AG10803 (cell line): ENCODE measurements at places on chromosomes 1 and 21.

DNA sequence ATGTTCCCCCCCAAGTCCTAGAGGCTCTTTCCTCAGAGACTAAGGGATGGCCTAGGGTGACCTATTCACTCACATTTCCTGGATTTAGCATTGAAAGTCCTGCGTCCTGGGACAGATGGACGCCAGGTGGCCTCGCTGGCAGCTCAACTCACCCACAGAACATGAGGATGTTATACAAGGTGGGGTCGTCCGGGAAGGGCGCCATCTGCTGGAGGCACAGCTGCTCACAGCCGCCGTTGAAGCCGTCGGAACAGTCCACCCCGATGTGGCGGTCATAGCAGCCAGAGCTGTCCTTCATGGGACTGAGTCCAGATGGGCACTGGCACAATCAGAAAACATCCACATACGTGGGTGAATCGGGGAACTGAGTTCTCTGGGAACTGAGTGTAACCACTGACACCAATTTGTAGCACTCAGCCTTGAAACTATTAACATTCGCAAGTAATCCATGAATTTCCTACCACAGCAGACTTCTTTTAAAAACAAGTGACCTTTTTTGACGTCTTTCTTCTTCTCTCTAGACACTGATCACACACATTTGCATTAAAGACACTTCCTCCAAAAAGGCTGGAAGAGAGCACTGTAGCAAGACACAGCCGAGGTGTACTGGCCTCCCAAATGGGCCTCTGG is 215.4 kb downstream of the ASTN1 start:
- peak; percentile 23 for DNase-seq

- no peak for DNase-seq
These were observed 1.9 kb downstream of the RIMS3 start for GRCh38 chr1:40663324-40664166.

GRCh38 chr1:22922640-22923039 is 50.0 kb downstream of the LACTBL1 start:
- no peak for DNase-seq

GRCh38 chr1:173392895-173393658 is 84.1 kb upstream of the PRDX6 start:
- DNase-seq: peak; percentile 96

GRCh38 chr1:24895511-24895910 is 34.6 kb downstream of the RUNX3 start:
- no peak for DNase-seq

DNA sequence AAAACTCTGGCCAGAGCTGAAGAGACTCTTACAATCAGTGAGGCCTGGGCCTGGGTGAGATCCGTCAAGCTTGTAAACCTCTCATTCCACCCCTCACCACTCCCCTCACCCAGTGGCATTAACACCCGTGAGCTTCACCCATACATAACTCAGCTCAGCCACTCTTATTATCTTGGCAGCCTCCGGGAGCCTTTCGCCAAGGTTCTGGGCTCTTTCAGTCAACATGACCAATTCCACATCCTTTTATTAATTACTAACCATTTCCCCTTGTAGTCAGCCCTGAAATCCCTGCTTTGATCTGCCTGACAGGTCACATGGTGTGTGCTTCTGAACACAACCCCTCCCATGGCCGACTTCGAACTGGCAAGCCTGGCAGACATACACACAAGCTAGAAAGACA is 134.8 kb downstream of the SETD4 start:
- peak; percentile 28 for DNase-seq

- no peak for DNase-seq
These were observed 1.6 kb upstream of the LEFTY2 start for GRCh38 chr1:225942574-225942973.

DNA sequence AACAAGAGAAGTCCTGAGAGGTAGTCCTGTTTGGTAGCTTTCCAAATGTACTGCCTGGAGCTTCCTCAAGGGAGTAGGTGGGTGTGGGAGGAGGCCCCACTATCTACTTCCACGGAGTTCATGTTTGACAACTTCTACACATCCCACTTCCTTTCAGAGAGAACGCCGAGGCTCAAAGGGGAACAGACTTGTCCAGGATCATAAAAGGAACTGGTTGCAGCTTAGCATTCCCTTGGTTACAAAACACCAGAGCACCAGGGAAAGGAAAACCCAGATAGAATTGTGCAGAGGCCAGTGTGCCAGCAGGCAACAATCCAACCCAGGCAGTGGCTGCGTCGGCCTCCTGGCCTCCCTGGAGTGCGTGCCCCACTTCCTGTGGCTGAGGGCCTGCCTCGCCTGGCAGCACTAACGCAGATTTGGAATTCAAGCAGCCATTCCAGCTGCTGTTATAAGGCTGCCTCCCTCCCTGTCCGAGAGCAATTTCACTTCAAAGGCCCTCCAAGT is 4.2 kb upstream of the RAP1GAP start:
- peak; percentile 96 for DNase-seq

DNA sequence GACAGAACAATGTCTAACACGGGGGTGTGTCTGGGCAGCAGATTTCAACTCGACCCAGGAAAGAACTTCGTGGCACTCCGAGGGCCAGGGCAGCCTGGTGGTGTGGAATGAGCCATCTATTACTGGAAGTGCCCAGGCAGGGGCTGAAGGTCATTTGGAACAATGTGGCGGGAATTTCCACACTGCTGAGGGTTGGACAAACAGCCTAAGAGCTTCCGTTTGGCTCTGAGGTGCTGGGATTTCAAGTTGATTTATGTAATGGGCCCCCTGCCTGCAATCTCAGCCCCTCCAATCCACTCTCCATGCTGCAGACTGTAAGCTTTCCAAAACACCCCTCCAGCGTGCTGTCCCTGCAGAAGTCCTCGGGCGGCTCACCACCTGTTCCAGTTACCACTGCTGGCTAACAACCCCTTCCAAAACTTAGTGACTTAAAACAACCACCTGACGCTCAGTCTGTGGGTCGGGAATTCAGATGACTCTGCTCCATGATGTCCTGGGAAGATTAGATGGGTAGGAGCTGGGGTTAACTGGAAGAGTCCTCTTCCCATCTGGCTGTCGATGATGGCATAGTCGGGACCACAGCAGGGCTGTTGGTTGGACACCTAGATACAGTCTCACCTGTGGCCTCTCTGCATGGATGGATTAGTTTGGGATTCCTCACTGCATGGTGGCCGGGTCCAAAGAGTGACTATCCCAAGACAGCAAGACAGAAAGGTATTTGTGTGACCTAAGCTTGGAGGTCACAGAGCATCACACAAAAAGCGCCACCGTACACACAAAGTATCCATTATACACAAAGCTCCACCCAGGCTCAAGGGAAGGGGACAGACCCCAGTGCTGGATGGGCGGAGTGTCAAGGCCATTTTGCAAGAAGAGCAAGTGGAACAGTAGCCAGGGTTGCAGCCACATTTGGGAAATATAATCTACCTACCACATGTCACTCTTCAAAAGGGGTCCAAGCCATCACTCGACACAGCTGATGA is 89.7 kb upstream of the IFFO2 start:
- no peak for DNase-seq

GRCh38 chr1:18919197-18919905 is 17.0 kb upstream of the ALDH4A1 start:
- DNase-seq: no peak

GRCh38 chr1:189971656-189972055 is 506.0 kb downstream of the BRINP3 start:
- no peak for DNase-seq

- no peak for DNase-seq
These were observed 79.2 kb downstream of the EPS15 start for GRCh38 chr1:51439895-51440294.

- no peak for DNase-seq
These were observed 94.6 kb downstream of the STUM start for GRCh38 chr1:226643177-226643576.

- DNase-seq: peak; percentile 21
These were observed 16.3 kb upstream of the ACKR1 start for GRCh38 chr1:159188375-159188788.

GRCh38 chr1:111592389-111593361 is 26.9 kb upstream of the RAP1A start:
- DNase-seq: peak; percentile 86

- DNase-seq: no peak
These were observed 2.5 kb downstream of the TFF3 start for GRCh38 chr21:42312626-42313104.

DNA sequence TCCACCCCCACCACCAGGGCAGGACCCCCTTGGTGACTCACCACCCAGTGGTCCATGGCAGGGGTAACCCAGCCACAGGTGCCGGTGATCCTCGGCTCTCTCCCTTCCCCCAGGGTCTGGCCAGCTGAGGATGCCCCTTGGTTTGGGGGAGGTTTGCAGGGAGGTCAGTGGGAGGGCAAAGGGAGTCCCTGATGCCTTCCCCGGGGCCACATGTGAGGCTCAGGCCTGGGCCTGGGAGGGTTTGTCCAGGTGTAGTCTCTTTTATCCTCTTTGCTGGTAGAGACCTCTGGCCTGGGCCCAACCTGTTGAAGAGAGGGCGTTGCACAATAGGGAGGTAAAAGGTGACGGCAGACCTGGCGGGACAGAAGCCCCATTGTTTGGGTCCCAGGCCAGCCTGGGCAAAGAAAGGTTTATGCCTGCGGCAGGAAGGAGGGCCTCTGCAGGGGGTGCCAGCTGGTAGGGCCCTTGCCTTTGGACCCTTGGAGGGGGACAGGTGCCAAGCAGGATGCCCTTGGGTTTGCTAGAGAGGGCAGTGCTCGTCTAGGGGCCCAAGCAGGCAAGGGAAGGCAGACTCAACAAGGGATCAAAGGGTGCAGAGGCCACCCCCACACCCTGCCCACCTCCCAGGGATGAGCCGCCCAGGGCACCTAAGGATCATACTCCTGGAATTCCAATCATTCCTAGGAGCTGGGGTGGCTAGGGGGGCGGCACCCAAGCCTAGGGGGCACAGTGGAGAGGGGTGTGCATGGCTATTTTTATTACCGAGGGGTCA is 760 bp upstream of the TINAGL1 start:
- DNase-seq: no peak

GRCh38 chr1:234639961-234640360 is 30.0 kb upstream of the IRF2BP2 start:
- DNase-seq: no peak

- DNase-seq: no peak
These were observed 1.9 kb upstream of the OR14A2 start for GRCh38 chr1:247749870-247750269.

DNA sequence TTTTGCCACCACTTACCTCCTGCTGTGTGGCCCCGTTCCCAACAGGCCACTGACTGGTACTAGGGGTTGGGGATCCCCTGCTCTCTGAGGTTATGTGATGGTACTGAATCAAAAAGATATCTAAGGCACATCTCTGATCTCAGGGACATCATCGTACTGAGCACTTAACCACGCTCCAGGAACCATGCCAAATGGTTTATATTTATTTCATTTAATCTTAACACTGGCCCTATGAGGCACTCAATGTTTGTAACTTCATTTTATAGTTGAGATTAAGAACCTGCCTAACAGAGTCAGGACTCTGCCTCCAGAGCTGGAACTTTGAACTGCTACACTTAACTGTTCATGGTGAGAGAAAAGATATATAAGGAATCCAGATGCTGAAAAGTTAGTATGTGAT is 98.0 kb upstream of the HP1BP3 start:
- DNase-seq: no peak

- peak; percentile 29 for DNase-seq
These were observed 38.3 kb downstream of the IFI44 start for GRCh38 chr1:78687914-78688313.

- no peak for DNase-seq
These were observed 77.9 kb downstream of the ADARB1 start for GRCh38 chr21:45152265-45152746.

DNA sequence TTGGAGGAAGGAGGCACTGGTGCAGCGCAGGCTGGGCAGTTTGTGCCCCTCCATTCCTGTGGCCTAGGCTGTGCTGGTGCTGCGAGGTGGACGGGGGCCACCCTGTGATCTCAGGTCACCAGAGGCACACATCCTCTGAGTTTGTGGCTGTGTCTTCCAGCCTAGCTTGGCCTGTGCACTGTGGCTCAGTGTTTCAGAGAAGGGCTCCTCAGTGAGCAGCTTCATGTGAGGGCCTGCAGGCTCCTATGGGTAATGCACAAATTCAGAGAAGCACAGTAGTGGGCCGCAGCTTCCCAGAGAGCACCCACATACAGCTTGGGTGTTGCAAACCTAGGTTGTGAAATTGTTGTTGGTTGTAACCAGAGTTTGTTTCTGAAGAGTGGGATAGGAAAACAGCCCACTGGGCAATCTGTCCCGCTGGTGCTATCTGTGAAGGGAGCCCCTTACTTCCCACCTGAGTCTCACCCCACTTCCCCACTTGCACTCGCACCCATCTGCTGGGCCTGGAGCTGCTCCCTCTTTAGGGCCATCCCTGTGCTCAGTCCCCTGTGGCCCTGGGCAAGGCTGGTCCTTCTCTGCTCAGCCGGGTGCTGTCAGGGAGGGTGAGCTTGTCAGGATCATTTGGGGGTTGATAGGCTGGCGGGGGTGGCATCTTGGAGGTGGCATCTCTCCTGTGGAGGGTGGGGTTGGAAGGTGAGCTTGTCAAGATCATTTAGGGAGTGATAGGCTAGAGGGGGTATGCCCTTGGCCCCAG is 30.2 kb downstream of the SNAP47 start:
- DNase-seq: no peak

- DNase-seq: peak; percentile 85
These were observed 40.0 kb upstream of the IKBKE start for GRCh38 chr1:206430031-206430983.

- DNase-seq: peak; percentile 57
These were observed 79.3 kb downstream of the HMCN1 start for GRCh38 chr1:185813401-185813979.

DNA sequence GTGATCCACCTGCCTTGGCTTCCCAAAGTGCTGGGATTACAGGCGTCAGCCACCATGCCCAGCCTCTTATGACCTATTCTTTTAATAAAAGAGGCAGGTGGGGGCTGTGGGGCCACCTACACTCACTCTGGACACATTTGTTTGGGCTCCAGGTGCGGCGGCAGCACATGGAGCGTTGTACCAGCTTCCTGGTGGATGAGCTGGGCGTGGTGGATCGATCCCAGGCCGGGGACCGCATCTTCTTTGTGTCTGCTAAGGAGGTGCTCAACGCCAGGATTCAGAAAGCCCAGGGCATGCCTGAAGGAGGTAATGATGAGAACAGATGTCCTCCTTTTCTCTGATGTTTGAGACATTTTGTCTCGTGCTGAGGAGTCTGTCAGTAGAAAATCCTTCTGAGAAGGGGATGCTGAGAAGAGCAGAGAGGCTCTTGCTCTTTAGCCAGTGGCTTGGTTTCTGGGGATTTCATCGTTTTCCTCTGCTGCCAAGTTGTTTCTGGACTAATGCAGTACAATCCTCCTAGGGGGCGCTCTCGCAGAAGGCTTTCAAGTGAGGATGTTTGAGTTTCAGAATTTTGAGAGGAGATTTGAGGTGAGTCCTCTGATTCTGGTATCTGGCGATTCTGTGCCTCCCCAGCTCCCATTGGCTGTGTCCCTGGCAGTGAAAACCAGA is 17.9 kb upstream of the MIIP start:
- DNase-seq: peak; percentile 75

GRCh38 chr1:214360116-214360515 is 79.2 kb downstream of the SMYD2 start:
- DNase-seq: no peak

DNA sequence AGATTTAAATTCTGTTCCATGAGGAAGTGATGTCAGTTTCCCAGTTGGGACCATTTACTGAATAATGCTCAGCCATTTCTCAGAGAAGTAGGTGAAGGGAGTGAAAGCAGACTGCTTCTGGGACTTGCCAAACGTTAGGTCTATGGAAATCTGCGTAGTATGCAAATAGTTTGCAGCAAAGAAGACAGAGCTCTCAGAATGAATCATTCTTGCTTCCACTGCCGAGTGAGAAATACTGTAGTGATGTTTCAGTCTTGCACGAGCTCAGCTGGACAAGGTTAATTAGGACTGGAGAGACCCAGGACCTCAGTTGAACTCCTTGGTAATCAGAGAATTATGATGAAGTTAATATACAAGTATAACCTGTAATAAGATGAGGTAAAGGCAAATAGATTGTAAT is 317.7 kb upstream of the DAB1 start:
- DNase-seq: no peak
